ENCODE measurements at places on chromosomes 6 and 20. TPM values are rescaled to one million over a fixed set of nuclear protein-coding genes. Genes with fewer than 3 reads are reported as not detected.

The FKBP1C gene
- 0.43 TPM for total RNA-seq

The MYT1 gene
- total RNA-seq, result not detected

The SFTA2 gene
- not detected for total RNA-seq

DNA sequence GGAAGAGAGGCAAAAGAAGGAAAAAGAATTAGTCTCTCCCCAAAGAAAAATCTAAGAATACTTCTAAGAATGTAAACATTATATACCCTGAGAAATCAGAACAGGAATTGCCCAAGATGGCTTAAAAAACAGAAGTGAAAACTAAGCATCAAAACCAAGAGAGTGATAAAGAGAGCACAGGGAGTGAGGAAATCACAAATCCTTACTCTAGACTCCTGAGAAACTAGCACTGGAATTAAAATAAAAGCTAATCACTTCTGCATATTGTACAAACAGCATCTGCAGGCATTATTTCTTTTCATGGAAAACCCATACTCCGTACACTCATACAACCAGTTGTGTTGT is 285.7 kb downstream of the BTBD9 start:
- no peak for DNase-seq

The OOEP gene
- under 0.01 TPM for total RNA-seq

DNA sequence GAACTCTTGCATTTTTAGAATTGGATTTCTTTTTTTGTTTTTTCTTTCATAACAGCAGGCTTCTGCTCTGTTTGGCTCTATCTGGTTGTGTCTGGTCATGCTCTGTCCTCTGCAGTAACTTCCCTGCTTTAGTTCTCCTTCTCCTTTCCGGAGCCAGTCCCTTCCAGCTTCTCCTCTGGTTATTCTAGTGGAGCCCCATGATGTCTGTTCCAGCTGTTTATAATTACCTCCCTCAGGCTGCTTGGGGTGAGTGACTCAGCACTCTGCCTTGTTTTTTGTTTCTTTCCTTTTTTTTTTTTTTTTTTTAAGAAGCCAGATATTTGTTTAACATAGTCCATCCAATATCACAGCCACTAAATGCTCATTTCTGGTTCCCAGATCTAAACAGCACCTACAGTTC is 409.6 kb downstream of the MAFB start:
- DNase-seq, result peak; percentile 86

GRCh38 chr6:118408863-118409262 is 139.2 kb upstream of the PLN start:
- no peak for DNase-seq

GRCh38 chr20:47725248-47725973 is 59.9 kb downstream of the SULF2 start:
- peak; percentile 84 for DNase-seq

DNA sequence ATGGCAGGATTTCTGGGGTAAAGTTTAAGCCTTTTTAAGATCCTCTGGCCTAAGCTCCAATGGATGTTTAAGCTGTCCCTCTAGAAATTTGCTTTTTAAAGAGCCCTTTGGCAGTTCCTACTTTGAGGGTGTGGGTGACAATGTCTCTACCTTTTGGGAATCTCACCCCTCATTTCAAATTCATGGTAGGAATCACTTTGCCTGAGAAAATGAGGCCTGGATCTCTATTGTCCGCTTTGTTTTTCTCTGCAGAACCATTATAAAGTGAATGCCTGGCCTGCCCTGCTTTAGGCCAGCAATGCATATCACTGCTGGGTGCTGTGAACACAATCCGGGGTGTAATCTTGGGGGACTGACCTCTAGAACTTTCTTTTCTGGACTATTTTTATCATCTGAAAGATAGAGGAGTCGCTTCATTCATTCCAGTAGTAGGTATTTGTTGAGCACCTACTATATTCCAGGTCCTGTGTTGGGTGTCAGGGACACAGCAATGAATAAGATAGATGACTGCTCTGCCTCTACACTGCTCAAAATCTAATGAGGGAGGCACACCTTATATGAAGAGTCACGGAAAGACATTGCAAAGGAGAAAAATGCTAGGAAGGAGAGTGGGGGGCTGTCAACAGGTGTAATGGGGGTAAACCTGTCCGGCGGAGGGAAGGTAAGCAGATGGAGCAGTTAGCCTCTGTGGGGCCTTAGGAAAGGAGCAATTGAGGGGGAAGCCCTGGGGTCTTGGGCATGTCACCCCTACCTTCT is 8.6 kb upstream of the COMMD7 start:
- no peak for DNase-seq

GRCh38 chr20:62696989-62697388 is 11.6 kb upstream of the NTSR1 start:
- no peak for DNase-seq

The PACSIN1 gene
- under 0.01 TPM for total RNA-seq

DNA sequence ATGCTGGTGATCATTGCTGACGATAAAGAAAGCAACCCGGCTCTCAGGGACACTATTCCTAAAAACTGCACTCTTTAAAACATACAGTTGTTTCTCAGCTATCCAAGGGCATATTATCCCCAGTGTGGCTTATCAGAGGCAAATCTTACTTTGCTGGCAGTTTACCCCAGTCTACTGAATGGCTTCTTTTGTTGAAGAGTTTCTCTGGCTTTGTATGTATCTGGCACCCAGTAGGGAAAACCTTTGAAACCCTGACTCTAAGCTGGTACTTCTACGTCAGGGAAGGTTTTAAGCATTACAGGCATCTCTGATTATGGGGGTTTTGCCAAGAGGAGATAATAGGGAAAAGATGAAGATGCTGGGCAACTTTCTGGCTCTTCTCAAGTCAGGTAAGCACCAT is 637.6 kb upstream of the CHD6 start:
- no peak for DNase-seq

DNA sequence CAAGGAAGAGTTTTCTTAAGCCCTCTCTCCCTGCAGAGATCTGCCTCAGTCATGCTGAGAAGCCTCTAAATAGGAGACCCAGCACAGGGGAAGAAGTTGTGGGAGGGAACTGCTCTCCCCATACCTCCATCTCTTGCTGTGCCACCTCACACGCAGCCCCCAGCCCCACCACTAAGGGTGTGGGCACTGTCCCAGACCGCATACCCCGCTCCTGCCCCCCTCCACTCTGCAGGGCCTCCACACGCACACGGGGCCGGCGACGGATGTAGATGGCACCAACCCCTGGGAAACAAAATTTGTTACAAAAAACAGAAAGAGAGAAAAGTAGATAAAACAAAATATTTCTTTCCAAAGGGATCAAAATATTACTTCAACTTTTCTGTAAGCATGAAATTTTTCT is 10.2 kb upstream of the CPNE1 start:
- no peak for DNase-seq

DNA sequence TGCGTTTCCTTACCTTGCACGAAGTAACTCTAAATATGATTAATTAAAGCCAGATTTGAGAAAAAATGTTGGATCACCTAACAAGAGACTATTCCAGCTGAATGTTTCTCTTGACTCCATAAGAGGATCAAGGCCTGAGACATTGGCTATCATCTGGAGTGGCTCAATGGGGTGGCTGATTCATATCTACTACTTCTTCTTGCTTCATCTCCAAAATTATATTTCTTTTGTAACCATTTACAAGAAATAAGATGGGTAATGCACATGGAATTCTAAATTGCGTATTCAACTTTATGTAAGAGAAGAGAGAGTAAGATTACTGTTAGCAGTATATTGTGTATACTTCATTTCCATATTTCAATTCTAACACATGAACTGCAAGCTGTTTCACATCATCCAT is 819.0 kb upstream of the EYS start:
- DNase-seq, result no peak

The DNMT3B gene
- total RNA-seq, result 3.2 TPM

The MATN4 gene
- not detected for total RNA-seq

DNA sequence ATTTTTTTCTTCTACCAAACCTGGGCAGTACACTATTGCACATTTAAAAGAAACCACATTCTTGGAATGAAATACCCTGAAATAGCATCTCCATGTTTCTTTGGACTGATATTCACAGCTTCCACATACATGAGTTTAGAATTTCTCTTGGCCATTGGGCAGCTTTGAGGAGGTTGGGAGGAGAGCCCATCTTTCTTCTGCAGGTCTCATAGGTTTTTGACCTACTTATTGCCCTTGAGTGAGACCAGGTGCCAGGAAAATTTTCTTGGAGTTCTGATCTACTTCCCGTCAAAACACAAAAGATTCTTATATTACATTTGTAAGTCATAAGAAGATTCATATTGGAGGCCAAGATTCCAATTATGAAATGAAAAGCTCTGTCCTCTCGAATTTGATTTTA is 212.0 kb downstream of the IBTK start:
- no peak for DNase-seq

GRCh38 chr6:106227612-106228507 is 97.7 kb downstream of the ATG5 start:
- no peak for DNase-seq

The KIAA0408 gene
- 1.3 TPM for total RNA-seq
